ENCODE measurements at places on chromosomes 4 and X.

DNA sequence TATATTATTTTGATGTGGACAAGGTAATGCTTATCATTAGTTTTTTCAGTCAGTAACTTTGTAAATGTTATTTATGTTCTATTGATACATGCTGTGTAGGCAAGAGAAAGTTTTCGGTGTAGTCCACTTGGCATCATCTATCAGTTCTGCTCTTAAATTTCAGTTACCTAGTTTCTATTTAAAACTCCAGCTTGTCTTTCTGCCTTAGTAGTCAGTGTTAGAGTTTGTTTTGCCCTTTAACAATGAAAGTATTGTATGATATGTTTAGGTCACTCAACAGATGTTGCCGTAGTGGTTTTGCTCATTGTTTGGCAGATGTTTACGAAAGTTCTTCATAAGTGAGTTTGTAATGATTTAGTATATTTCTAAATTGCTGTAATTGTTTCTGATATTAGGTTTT, 34.9 kb upstream of the FHDC1 start:
- no peak overlapping the region for H3K27ac ChIP-seq
- no peaks in the 10 kb centered on the region for H3K4me1 ChIP-seq
- DNase-seq, result no peak
- H3K27me3 ChIP-seq, result no peaks in the 10 kb centered on the region
- H3K36me3 ChIP-seq, result 0 out of 2 replicates have a peak, but pooled peaks cover 3% of the 10 kb centered on the region
- H3K4me3 ChIP-seq, result no peak overlapping the region

DNA sequence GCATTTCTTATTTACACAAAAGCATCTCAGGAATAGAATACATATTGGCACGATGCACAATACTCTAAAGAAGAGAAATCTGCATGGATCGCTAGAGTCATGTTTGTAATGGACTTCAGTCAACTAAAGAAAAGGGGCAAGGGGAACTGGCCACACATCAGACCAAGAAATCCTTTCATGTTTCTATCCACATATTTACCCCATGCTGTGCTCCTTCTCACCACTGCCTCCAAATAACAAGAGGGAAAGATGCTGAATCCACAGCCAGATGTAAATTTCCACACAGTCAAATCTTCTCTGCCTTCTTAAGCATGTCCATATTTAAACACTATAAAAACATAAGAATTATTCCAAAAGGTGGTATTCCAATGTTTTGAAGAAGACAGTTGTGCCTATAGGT, 67.6 kb downstream of the COX18 start:
- no peaks in the 10 kb centered on the region for H3K36me3 ChIP-seq
- no peaks in the 10 kb centered on the region for H3K27me3 ChIP-seq
- no peak for DNase-seq
- H3K27ac ChIP-seq, result no peak overlapping the region
- H3K4me1 ChIP-seq, result no peaks in the 10 kb centered on the region
- no peak overlapping the region for H3K4me3 ChIP-seq

- peaks cover 8% of the 10 kb centered on the region for H3K27me3 ChIP-seq
- no peaks in the 10 kb centered on the region for H3K36me3 ChIP-seq
- H3K27ac ChIP-seq, result no peak overlapping the region
- DNase-seq, result no peak
- H3K4me3 ChIP-seq, result no peak overlapping the region
- H3K4me1 ChIP-seq, result no peaks in the 10 kb centered on the region
Observed at GRCh38 chrX:51694254-51694653, 11.6 kb upstream of the CENPVL2 start.

- DNase-seq, result no peak
- no peaks in the 10 kb centered on the region for H3K36me3 ChIP-seq
Observed at GRCh38 chr4:130054908-130055307, 959.0 kb downstream of the C4orf33 start.

- no peaks in the 10 kb centered on the region for H3K27me3 ChIP-seq
- 0 out of 2 replicates have a peak, but pooled peaks cover 6% of the 10 kb centered on the region for H3K4me1 ChIP-seq
- H3K4me3 ChIP-seq, result no peak overlapping the region
- no peak overlapping the region for H3K27ac ChIP-seq
Observed at GRCh38 chrX:41781500-41781899, 57.5 kb downstream of the GPR82 start.

Data from PC-9 (cell line).